Hematopoietic multipotent progenitor cell treated with erythropoietin and hydrocortisone succinate and interleukin-3 and kit ligand, for 6 days (in vitro differentiated cells): ENCODE measurements at places on chromosomes 3 and 15.

DNA sequence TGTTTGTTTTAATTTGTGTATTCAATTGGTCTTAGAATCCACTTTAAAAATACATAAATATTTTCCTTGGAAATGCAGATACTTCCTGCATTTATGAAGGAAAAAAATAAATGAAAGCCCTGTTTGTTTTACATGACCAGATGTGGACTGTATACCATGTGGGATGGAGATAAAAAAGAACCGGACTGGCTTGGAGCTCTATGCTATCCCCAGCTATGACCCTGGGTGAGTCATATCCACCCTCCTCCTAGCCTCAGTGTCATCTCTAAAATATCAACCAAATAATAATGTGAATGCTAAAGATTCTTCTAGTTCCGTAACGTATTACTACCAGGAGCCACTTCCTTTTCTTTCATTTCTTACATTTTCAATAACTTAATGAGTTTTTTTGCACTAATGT, 44.5 kb upstream of the PDZRN3 start:
- no peak for DNase-seq

DNA sequence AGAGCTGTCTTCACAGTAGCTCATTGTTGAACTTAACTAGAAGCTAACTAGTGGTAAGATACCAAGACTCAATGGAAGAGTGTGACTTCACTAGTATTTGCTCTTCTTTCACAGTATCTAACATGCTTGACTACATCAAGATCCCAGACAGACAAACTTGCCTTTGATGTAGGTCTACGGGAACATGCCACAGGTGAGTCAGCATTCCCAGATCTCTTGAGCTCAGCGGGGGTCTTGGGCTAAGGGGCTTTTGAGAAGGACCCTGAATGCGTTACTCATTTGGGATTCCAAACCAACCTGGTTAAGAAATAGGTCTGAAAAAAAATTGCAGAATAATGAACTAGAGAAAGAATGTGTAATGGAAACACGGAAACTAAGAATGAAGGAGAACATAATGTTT, 222.4 kb downstream of the RYR3 start:
- DNase-seq, result no peak

DNA sequence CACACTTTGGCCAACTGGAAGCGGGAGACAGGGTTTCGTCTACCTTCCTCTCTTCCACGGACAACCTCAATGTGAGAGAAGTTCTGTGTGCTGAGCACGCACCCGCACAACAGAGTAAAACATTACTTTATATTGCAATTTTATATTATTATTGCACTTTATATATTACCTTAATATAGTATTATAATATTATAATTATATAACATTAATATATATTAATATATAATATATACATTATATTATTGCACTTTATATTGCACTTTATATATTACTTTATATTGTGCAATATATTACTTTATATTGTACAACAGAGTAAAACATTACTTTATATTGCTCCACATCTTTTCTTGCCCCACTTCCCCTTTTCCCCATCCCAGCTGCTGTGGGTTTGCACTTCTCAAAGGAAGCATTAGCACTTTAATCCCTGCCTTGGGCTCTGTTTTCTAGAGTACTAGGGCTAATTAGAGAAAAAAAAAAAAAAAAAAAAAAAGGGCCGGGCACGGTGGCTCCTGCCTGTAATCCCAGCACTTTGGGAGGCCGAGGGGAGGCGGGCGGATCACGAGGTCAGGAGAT, 76.4 kb upstream of the SLC4A7 start:
- DNase-seq, result peak; percentile 48

DNA sequence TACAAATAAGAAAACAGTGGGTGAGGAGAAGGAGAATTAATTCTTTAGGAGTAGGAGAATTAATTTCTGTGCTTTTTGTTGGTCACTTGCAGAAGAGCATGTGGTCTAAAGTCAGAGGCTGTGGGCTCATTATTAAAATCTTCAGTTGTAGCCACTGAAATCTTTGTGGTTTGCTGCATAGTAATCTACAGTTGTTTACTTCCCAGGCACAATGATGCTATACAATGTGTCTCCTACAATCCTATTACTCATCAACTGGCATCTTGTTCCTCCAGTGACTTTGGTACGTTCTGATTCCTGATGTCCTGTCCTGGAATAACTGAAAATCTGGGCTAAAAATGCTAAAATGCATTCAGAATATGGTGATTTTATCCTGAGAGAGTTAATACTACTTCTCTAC, 21.0 kb downstream of the IFT122 start:
- peak; percentile 61 for DNase-seq

- no peak for DNase-seq
Measured at GRCh38 chr3:57972531-57973111, 35.6 kb upstream of the FLNB start.

GRCh38 chr3:47635536-47635935, 56.9 kb upstream of the CSPG5 start:
- no peak for DNase-seq

GRCh38 chr15:38670128-38671005, 105.8 kb upstream of the RASGRP1 start:
- DNase-seq, result no peak
